Diencephalon (tissue), 1 donor: ENCODE measurements at places on chromosomes 12 and 14. TPM values are rescaled to one million over a fixed set of nuclear protein-coding genes. Genes with fewer than 3 reads are reported as not detected.

FNTB gene
- total RNA-seq = 16.4 TPM

RDH12 gene
- 1.8 TPM for total RNA-seq

KIF26A gene
- total RNA-seq = 9.2 TPM

CEBPE gene
- not detected for total RNA-seq

WIF1 gene
- 11.5 TPM for total RNA-seq

GALNT8 gene
- total RNA-seq = 48.0 TPM

NTS gene
- 211 TPM for total RNA-seq

PCNX4 gene
- 117 TPM for total RNA-seq

B4GALNT3 gene
- 3.0 TPM for total RNA-seq

RPGRIP1 gene
- 0.69 TPM for total RNA-seq

PYGL gene
- 14.3 TPM for total RNA-seq

OAS2 gene
- total RNA-seq = 3.2 TPM

KRT1 gene
- total RNA-seq = 0.46 TPM

WDHD1 gene
- 10.8 TPM for total RNA-seq

ART4 gene
- 0.46 TPM for total RNA-seq

SELPLG gene
- total RNA-seq = 2.8 TPM

KCTD10 gene
- 42.4 TPM for total RNA-seq

STYK1 gene
- 18.7 TPM for total RNA-seq

SOAT2 gene
- not detected for total RNA-seq

KRT77 gene
- total RNA-seq = not detected

KRT3 gene
- 0.23 TPM for total RNA-seq

BDKRB2 gene
- 0.69 TPM for total RNA-seq

LMNTD1 gene
- 4.6 TPM for total RNA-seq
